Activated CD4-positive, alpha-beta T cell treated with anti-CD3 and anti-CD28 coated beads for 36 hours (primary cell): ENCODE measurements at places on chromosomes 11 and 22. TPM values are rescaled to one million over a fixed set of nuclear protein-coding genes. Genes with fewer than 3 reads are reported as not detected.
A peak's percentile ranks its signal among the peaks of the same experiment; 100 is the strongest.

The EXPH5 gene
- 2.4 TPM for total RNA-seq

The OR52K1 gene
- not detected for total RNA-seq

The OR51E2 gene
- not detected for total RNA-seq

- peaks cover 62% of the 10 kb centered on the region for H3K36me3 ChIP-seq
- H3K4me1 ChIP-seq, result peaks cover 14% of the 10 kb centered on the region
- H3K4me3 ChIP-seq, result no peak overlapping the region
- H3K27me3 ChIP-seq, result no peaks in the 10 kb centered on the region
- no peak for DNase-seq
These were observed 4.3 kb downstream of the DHCR7 start for GRCh38 chr11:71443736-71444445.

DNA sequence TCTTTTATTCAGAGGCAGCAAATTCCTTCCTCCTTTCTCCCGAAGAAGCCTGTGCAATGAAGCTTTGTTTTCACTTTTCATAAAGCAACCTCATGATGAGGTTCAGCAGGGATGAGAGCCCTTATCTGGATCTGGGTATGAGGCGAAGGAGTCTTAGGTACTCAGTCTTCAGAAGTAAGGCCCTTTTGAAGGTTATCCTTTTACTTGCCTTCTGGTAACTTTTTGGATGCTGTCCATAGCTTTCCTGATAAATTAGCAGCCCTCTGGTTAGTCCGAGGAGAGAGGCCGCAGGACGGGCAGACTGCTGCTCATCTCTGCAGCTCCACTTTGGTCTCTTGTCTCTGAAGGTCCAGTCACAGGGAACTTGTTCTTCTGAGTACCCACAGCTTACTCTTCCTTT lies 1.1 kb downstream of the TRIM22 start:
- DNase-seq, result no peak
- H3K36me3 ChIP-seq, result peaks cover 17% of the 10 kb centered on the region
- peak overlapping the region; percentile 77 for H3K4me3 ChIP-seq
- H3K27ac ChIP-seq, result peak overlapping the region; percentile 94

DNA sequence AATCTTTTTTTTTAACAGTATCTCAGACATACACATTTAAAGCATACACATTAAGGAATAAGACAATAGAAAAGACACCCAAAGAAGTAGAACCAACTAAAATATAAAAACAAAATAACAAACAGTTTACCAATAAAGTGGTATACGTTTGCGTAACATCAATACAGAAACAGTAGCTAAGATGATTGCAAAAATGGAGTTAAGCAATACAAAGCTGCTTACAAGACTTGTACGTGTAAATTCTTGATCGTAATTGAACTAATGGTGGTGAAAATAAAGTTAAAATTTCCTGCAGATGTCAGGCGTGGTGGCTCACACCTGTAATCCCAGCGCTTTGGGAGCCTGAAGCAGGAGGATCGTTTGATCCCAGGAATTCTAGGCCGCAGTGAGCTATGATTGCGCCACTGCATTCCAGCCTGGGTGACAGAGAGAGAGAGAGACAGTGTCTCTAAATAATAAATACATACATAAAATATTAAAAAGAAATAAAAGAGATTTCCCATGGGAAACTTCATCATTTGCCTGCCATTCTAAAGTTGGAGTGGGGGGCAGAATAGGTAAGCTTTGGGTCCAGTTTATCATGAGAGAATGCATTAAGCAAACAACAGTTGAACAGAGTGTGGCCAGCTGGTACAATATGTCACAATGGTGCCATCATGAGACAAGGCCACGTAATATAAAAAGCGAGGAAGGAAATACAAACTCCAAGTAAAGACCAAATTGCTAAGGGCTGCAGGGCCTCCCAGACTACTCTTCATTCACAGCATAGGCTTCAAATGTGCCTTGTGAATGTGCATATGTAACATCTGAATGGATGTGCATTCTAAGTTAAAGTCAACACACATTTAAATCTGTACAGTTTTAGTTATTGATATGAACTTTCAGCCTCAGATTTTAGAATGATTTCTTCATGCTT lies 38.9 kb upstream of the EED start:
- H3K27ac ChIP-seq, result no peak overlapping the region
- no peak overlapping the region for H3K4me3 ChIP-seq
- DNase-seq, result no peak
- H3K27me3 ChIP-seq, result no peaks in the 10 kb centered on the region
- peaks cover 17% of the 10 kb centered on the region for H3K4me1 ChIP-seq
- no peaks in the 10 kb centered on the region for H3K36me3 ChIP-seq

DNA sequence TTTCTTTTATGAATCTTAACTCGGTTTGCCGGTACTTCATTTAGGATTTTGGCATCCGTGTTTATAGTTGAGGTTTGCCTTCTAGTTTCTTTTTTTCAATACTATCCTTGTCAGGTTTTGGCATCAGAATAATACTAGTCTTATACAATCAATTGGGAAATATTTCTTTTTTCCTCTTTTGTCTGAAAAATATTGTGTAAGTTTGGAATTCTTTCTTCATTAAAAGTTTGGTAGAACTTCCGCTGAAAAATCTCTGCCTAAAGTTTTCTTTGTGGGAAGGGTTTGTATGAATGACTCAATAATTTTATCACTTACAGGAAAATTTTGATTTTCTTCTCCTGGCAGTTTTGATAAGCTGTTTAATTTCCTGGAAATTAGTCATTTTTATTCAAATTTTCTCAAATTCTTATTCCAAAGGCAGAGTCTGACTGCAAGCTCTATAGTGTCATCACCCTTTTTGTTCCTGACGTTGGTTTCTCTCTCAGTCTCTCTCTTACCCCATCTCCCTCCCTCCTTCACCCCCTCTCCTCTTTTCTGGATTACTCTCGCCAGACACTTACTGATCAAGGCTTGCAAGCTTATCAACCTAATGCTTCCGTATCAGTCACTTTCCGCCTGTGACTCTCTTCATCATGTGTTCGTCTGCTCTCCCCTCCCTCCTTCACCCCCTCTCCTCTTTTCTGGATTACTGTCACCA lies 555.7 kb downstream of the TBC1D22A start:
- peaks cover 17% of the 10 kb centered on the region for H3K27me3 ChIP-seq
- no peak for DNase-seq
- no peak overlapping the region for H3K27ac ChIP-seq
- H3K36me3 ChIP-seq, result no peaks in the 10 kb centered on the region
- no peaks in the 10 kb centered on the region for H3K4me1 ChIP-seq

GRCh38 chr22:32636884-32637283 lies 162.3 kb downstream of the FBXO7 start:
- H3K27ac ChIP-seq, result no peak overlapping the region
- no peak for DNase-seq
- no peak overlapping the region for H3K4me3 ChIP-seq
- H3K36me3 ChIP-seq, result no peaks in the 10 kb centered on the region
- peaks cover 4% of the 10 kb centered on the region for H3K4me1 ChIP-seq

GRCh38 chr22:17929909-17930308 lies 94.5 kb downstream of the MICAL3 start:
- H3K27ac ChIP-seq, result no peak overlapping the region
- no peaks in the 10 kb centered on the region for H3K27me3 ChIP-seq
- no peak for DNase-seq
- no peak overlapping the region for H3K4me3 ChIP-seq

DNA sequence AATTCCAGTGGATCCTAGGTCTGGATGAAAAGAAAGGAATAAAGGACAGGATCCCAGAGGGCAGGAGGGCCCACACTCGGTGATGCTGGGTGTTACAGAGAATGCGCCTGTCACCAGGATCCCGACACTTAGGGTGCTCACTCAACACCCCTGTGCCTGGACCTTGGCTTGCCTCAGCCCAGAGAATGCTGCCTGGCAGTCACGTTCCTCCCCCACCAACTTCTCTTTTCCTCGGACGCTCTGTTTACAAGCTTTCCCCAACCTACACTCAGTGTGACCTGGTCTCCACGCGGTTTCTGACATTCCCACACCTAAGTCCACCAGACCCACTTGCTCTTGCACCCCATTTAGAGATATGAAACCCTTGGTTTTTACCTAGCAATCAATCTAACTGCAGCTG lies 38.0 kb upstream of the ETS1 start:
- H3K36me3 ChIP-seq, result no peaks in the 10 kb centered on the region
- H3K4me3 ChIP-seq, result peak overlapping the region; percentile 58
- peaks cover 95% of the 10 kb centered on the region for H3K4me1 ChIP-seq
- H3K27me3 ChIP-seq, result no peaks in the 10 kb centered on the region

- peaks cover 41% of the 10 kb centered on the region for H3K36me3 ChIP-seq
- no peak for DNase-seq
- no peak overlapping the region for H3K4me3 ChIP-seq
- peaks cover 76% of the 10 kb centered on the region for H3K4me1 ChIP-seq
These were observed 10.4 kb downstream of the NUP98 start for GRCh38 chr11:3786781-3787428.

DNA sequence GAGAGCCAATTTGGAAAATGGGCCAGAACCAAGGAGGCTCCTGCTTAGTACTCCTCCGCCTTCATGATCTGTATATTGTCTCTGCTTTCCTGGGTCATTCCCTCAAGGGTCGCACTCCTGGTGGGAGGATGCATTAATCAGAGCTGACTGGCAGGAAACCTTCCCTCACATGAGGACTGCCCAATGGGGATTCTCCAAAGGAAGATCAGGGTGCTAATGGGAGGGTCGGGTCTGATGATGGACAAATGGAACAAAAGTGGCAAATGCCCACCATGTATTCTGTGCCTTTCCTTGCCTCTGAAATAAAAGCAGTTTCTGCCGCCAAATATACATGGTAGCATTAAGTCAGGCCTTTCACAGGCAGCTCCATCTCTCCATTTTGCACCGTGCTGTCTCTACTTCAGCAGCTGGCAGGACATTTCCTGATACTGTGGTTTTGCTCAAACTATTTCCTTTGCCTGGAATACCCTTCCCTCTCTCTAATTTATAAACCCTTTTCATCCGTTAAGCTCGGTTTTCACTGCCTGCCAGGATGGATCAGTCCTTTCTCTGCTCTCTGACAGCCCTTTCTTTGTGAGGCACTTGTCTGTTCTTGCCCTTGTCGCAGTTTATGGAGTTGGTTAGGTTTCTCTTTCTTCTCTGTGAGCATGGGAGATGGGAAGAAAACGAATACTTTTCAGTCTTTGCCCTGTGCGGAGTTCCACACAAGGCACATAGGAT lies 13.5 kb downstream of the SREBF2 start:
- H3K27ac ChIP-seq, result peak overlapping the region; percentile 0
- DNase-seq, result no peak
- peaks cover 39% of the 10 kb centered on the region for H3K36me3 ChIP-seq
- peaks cover 80% of the 10 kb centered on the region for H3K4me1 ChIP-seq
- H3K4me3 ChIP-seq, result no peak overlapping the region

DNA sequence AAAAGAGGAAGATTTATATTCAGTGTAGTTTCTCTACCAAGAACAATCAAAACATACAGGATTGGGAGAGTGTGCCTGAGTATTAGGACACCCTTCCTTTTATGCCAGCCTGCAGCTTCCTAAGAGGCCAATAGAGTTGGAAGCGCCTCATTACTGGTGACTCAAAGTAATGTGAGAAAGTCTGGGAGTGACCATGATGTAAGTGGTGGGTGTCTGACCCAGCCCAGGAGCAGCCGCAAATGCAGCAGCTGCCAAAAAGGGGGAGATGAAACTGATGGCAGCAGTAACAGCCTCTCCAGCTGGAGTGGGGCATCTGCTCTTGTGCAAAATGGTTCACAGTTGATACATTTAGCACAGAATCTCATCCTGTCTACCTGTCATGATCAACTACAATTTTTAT lies 62.0 kb downstream of the ZNF280B start:
- H3K27ac ChIP-seq, result no peak overlapping the region
- no peaks in the 10 kb centered on the region for H3K4me1 ChIP-seq
- H3K36me3 ChIP-seq, result no peaks in the 10 kb centered on the region
- no peak overlapping the region for H3K4me3 ChIP-seq
- H3K27me3 ChIP-seq, result peaks cover 24% of the 10 kb centered on the region

DNA sequence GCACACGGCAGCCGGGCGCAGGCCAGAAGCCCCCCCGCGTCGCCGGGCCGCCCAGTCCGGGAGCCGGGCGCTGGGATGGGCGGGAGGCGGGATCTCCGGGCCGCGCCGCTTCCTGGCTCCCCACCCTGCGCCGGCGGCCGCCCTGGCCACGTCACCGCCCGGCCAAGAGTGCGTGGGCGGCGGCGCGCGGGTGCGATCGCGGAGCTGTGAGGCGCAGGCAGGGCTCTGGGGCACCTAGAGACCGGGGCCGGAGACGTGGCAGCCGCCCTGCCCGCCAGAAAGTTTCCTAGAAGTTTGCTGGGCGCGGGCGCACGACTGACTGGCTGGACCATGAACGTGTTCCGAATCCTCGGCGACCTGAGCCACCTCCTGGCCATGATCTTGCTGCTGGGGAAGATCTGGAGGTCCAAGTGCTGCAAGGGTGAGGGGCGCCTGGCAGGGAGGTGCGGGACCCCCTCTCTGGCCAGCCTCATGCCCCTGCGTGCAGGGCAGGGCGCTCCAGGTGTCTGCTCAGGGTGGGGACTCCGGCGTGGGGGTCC lies at the start of gene KDELR3:
Gene KDELR3, plus strand, starts transcription at position 193 of the 539 bp plus-strand sequence. Its CDS starts 138 bp downstream, at position 331.
- DNase-seq, result peak; percentile 82
- H3K27me3 ChIP-seq, result peaks cover 33% of the 10 kb centered on the region
- peaks cover 8% of the 10 kb centered on the region for H3K4me1 ChIP-seq
- peak within 1 kb of the TSS; percentile 56 for H3K4me3 ChIP-seq
- H3K27ac ChIP-seq, result peak within 1 kb of the TSS; percentile 47

- peak; percentile 70 for DNase-seq
- peaks cover 49% of the 10 kb centered on the region for H3K4me1 ChIP-seq
- H3K27ac ChIP-seq, result peak overlapping the region; percentile 97
- H3K36me3 ChIP-seq, result peaks cover 57% of the 10 kb centered on the region
- peak overlapping the region; percentile 93 for H3K4me3 ChIP-seq
- no peaks in the 10 kb centered on the region for H3K27me3 ChIP-seq
These were observed 2.9 kb upstream of the MTFP1 start for GRCh38 chr22:30422481-30423300.

DNA sequence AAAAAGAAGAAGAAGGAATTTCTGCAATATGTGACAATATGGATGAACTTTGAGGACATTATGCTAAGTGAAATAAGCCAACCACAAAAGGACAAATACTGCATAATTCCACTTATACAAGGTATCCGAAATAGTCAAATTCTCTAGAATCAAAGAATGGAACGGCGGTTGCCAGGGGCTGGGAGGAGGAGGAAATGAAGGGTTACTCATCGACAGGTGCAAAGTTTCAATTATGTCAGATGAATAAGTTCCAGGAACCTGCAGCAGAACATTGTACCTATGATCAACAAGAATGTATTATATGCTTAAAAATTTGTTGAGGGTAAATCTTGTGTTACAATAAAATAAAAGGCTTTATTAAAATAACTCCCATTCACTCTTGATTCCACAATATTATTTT lies 49.0 kb downstream of the SC5D start:
- DNase-seq, result peak; percentile 55
- peak overlapping the region; percentile 32 for H3K27ac ChIP-seq
- no peaks in the 10 kb centered on the region for H3K27me3 ChIP-seq
- H3K4me1 ChIP-seq, result peaks cover 26% of the 10 kb centered on the region
